NCI-H226 (cell line): ENCODE measurements at places on chromosomes 6 and 20.

GRCh38 chr6:42038811-42039408, 11.4 kb upstream of the TAF8 start:
- no peak for DNase-seq

- DNase-seq, result no peak
Observed at GRCh38 chr6:69866770-69867638, 648 bp downstream of the COL19A1 start.

DNA sequence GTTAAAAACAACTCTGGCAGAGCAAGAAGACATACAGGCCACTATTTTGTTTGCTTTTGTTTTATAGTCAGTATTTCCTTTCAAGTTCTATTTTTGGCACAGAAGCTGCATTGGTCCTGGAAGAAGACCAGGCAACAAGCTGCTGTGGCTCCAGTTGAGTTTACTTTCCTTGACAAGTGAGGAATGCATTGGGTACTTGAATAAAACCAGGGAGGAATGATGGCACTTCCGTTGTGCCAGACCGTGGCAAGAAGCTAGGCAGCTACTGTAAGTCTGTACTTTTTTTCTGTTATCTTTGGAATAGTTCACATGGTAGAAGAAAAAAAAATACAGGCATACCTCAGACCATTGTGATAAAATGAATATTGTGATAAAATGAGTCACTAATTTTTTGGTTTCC, 66.3 kb downstream of the NCOA3 start:
- peak; percentile 97 for DNase-seq

- no peak for DNase-seq
Observed at GRCh38 chr6:18820725-18821124, 433.6 kb downstream of the RNF144B start.

DNA sequence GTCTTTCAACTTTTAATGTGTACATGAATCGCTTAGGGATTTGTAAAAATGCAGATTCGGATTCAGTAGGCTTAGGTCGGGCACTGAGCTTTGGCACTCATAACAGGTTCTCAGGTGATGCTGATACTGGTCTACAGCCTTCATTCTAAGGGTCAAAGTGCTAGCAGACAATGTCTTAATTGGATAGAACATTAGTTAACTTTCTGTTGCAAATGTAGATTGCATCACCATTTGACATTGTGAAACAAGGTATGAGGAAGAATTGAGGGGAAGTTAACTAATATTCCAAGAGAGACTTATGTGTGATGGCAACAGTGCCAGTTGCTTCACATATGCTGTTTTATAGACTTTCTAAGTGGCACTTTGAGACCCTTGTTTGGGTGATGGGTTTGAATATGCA, 86.9 kb downstream of the MLIP start:
- DNase-seq, result no peak

DNA sequence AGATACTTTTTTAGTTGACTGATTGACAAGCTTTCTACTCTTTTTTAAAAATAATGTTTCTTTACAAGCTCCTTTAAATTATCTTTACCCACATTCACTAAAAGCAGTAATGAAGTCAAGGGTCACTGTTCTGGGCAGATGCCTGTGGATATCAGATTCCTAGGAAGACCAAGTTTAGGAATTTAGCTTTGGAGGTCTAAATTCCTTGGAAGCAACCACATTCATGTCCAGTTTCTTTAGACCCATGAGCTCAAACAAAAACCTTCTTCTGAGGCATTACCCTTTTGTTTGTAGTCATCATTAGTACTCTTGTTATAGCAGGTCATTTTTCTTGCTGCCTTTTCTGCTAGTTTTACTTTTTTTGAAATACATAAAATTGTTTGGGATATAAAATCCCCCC, 462.9 kb upstream of the JAG1 start:
- no peak for DNase-seq

- no peak for DNase-seq
Observed at GRCh38 chr6:166330612-166331011, 11.7 kb downstream of the SFT2D1 start.

- DNase-seq, result no peak
Observed at GRCh38 chr6:137286368-137286767, 67.2 kb upstream of the IFNGR1 start.

- no peak for DNase-seq
Observed at GRCh38 chr6:41359617-41360313, 24.4 kb downstream of the NCR2 start.

DNA sequence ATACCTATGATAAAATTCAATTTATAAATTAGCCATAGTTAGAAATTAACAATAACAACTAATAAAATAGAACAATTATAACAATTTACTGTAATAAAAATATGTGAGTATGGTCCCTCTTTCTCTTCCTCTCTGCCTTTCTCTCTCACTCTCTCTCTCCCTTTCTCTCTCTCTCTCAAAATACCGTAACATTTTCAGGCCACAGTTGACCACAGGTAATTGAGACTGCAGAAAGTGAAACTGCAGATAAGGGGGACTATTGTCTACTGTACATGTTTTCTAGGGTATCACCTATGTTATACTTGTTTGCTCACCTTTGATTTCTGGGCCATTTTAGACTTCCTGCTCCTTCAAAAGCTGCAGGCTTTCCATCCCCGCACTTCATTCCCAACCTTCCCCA, 46.8 kb downstream of the LY86 start:
- DNase-seq, result no peak

DNA sequence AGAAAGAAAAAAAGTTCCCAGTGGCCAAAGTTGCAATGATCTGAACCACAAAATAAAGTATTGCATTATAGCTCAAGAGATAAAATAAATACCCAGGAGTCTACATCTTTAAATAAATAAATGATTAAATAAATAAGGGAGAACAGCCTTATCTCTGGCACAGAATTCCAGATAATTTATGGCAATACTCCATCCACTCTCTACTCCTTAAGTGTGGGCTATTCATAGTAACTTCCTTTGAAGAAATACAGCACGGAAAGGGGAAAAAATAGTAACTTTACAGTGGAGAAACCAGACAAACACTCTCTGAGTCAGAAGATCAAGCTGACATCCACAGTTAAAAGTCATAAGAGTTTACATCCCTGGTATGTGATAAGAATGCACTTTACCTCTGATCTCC, 11.6 kb downstream of the AURKA start:
- DNase-seq, result peak; percentile 51

GRCh38 chr6:29399525-29399924, 4.1 kb downstream of the OR12D2 start:
- DNase-seq, result no peak

DNA sequence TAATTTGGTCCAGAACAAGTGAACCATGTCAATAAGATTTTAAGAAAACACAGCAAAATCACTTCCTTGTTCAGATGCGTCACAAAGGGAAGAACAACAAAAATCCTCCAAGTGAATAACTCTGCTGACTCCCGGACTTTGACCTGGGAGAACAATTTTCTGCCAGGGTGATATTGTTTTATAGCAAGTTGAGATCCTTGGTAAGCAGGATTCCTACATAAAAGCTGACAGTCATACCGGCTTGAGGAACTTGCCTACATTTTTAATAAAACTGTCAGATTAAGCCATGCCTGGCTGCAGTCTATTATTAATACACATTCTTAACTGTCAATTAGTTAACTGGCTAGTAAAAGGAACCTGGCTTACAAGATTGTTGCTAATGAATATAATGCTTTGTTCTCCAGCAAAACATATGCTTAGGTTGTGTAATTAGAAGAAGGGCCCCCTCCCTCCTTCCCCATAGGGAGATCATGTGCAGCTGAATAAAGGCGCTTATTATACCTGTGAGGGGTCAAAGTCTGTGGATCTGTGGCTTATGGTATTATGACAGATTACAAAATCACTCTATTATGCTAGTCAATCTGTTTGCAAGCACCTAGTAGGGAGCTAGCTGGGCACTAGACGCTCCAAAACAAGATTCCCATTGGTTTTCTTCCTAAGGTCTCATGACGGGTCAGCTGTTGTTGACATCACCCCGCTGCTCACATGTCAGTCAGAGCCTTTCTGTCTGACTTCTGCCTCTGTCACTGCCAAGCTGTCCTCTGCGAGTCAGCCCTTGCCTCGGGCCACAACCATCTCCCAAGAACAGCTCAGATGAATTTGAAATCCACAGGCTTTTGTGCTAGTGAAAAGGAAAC, 44.6 kb upstream of the SEC63 start:
- DNase-seq, result no peak

DNA sequence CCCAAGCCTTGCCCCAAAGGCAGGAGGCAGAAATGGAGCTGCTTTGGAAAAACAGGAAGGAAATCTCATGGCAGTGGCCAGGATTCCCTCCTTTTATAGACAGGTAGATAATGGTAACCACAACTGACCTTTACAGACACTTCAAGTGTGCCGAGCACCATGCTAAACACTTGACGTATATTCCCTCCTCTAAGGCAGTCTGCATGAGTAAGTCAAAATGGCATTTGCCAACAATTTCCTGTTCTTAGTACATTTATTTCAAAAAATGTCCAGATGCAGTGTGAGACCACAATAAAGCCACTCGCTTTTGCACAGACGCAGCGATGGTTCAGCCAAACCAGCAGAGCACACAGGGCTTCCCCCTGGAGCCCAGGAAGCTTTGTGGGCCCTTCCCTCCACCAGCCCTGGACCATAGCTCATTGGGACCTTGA, 16.5 kb upstream of the GPR6 start:
- peak; percentile 84 for DNase-seq

GRCh38 chr6:151506761-151507160, 12.9 kb downstream of the CCDC170 start:
- no peak for DNase-seq

GRCh38 chr20:45344168-45344860, 3.9 kb downstream of the SDC4 start:
- peak; percentile 85 for DNase-seq

- no peak for DNase-seq
Observed at GRCh38 chr6:52360601-52361413, 1.1 kb upstream of the PAQR8 start.

DNA sequence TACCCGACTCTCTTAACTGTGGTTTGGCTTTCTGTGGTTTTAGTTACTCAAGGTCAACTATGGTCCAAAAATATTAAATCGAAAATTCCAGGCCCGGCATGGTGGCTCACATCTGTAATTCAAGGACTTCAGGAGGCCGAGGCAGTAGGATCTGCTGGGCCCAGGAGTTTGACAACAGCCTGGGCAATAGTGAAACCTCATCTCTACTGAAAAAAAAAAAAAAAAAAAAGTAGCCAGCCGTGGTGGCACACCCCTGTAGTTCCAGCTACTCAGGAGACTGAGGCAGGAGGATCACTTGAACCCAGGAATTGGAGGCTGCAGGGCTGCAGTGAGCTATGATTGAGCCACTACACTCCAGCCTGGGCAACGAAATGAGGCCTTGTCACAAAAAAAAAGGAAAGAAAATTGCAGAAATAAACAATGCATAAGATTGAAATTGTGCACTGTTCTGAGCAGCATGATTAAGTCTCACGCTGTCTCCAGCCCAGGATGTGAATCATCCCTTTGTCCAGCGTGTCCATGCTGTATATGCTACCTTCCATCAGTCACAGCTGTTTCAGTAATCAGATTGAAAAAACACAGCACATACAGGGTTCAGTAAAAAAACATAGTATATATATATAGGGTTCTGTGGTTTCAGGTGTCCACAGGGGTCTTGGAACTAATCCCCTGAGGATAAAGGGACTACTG, 40.7 kb downstream of the RGS17 start:
- DNase-seq, result peak; percentile 54
